ENCODE measurements at places on chromosomes 6 and 20.

DNA sequence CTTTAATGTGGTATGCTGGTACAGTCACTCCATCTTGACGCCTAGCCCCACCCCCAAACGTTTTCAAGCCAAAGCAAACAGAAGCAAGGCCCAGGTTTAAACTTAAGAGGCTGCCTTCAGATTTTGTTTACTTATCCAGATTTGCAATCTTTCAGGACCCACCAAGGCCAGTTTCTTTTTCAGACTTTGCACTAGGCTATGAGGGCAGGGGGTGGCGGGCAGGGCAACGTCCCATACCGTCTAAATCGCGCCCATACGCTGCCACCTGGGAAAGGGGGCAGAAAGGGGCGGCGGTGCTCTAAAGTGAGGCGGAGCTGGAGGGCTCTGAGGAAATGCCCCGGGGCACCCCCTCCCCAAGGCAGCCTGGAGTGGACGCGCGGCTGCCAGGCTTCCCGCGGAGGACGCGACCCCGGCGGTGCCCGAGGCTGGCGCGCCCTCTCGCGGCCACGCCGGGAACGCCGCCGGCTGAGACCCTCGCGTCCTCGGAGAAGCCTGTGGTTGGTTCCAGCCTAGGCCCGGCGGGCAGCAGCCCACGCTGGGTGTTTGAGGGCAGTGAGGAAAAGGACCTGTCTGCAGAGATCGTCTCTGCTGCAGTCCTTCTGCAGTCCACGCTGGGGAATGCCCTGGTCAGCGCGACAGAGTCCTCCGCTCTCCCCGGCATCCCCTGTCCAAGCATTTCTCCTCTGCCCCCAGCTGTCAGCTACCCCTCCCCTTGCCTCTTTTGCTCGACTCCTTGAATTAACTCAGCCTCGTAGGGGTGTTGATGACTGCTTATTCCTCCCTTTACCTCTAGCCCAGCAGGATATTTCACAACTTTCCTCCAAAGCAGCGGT is 129.2 kb upstream of the PRND start:
- peak; percentile 63 for DNase-seq

DNA sequence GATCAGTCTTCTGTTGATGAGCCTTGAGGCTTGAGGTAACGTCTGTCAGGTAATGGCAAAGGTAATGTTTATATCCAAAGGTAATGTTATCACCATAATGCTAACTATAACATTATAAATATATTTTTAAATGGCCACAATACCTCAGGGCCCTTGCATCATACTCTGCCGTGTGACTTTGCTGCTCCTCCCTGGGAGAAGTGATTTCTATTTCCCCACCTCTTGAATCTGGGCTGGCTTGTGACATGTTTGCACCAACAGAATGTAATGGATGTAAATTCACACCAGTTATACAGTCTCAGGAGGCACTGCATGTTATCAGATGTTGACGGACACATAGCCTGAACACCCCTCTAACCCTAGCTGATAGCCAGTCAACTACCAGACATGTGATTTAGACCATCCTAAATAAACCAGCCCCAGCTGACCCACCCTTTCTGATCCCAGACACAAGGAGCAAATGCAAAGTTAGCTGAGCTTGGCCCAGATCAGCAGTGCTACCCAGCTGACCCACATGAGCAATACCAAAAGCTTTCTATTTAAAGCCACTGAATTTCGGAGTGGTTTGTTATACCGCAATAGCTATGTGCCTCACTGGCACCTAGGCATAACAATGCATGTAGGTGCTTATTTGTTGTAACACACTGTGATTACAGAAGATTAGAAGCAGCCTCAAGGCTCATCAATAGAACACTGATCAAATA is 93.8 kb upstream of the SIRPA start:
- no peak for DNase-seq

DNA sequence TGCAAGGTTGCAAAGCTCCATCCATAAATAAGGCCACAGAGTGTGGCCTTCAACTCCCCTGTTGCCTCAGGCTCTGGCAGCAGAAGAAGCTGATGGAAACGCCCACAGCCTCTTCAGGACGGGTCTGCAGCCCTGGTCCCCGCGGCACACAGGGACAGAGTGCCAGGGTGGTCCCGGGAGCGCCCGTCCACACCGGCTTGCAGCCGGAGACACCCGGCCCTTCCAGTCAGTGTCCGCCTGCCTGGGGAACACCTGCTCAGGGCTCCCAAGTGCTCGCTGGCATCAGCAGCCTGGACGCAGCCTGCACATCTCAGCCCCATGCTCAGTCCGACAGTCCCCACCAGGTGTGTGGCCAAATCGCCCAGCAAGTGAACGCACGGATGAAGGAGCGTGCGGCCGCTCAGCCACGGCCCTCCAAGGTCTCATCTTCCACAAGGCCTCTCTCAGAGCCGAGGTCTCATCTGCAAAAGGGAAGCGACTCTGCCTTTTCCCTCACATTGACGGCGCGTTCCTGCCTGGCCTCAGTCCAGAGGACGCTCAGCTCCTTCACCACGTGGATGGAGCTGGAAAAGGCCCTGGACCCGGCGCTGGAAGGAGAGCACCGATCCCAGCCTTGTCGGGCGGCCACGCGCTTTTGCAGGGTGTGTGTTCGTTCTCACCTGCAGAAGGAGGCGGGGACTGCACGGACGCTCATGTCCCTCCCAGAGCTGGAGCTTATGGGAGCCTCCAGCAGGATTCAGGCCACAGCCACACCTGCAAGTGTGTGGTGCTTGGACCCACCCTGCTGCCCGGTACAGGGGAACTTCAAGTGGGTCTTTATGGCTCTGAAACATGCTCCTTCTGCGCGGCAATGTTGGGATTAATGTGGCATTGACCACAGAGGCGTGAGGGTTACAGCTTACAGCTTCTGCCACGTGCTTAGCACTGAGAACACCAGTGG is 180.4 kb downstream of the DLL1 start:
- DNase-seq = no peak

DNA sequence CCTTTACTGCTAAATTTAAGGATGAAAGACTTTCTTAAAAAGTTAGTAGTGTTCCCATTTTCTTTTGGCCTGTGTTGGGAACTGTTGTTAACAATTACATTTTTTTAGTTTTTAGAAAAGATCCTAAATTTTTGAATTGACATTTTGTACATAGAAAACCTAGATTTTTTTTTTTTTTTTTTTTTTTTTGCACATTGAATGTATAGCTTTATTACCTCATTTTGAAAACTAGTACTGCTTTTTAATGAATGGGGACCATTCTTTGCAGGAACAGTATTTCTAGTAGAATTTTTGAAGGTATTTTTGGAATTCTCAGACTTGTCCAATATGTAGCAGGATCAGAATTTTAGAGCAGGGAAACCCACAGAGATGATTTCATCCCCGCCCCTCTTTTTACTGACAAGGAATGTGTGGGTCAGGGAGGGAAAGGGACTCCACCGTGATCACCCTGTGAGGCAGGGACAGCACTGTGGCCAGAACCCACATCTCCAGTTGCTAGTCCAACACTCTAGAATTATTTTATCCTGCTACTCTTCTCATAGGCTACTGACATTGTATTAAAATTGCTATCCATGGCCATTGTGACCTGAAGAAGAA is 154.4 kb upstream of the SUPT3H start:
- DNase-seq = no peak

GRCh38 chr20:53698371-53698978 is 104.8 kb upstream of the ZNF217 start:
- DNase-seq = no peak

DNA sequence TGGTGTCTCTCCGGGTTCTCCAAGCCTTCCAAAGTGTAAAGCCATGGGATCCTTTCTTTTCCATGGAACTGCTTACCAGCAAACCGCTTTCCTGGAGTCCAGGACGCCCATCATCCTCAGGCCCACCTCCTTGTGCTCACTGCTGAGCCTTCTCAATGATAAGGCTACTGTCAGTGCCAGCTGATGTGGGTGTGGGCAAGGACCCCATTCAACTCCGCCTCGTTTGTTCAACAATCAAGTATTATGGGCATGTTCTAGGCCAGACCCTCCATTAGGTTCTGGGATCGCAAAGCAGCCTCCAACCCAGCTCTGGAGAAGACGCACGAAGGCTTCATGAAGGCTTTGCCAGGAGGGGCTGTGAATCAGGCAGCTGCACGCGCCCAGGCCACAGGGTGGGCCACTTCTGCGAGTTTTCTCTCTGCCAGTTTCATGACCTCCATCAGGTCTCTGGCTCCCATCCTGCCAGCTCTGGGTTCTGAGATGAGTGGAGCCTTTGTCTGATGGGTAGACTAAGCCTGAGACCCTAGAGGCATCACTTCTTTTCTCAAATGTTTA is 177.1 kb downstream of the MRPL14 start:
- DNase-seq = no peak

DNA sequence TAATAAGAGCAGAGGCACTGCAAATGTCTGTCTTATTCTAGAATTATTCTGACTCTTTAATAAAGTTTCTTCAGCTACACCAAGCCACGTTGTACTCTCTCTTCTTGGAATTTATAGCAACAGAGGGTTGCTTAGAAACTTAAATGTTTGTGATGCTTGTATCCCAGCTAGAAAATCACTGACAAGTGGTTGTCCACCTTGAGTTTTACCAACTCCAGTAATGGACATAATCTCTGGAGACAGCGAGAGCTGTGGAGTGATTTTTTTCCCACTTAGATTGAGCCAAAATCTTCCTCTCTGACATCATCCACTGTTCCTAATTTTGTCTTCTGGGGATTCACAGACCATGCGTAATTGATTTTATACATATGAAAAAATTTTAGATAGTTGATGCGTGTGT is 8.0 kb downstream of the ECT2L start:
- no peak for DNase-seq

GRCh38 chr6:104639668-104640067 is 220.1 kb downstream of the HACE1 start:
- peak; percentile 62 for DNase-seq

DNA sequence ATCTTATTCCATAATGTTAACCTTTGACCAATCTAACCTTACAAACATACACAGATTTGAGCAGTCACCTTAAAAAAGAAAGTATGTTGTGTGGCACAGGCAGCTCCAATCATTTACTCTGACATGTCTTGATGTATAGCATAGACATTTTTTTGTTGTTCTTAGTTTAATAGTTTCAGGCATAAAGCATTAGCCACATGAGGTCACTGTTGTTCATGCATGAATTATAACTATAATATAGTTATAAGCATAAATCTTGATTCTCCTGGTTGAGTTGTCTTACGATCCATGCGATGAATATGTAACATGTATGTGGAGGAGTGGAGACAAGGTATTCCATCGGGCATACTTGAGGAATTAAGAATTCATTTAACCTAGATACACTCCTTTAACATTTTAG is 26.1 kb upstream of the NKAIN2 start:
- peak; percentile 72 for DNase-seq

GRCh38 chr6:78868116-78868515 is 765 bp downstream of the IRAK1BP1 start:
- DNase-seq = peak; percentile 16

DNA sequence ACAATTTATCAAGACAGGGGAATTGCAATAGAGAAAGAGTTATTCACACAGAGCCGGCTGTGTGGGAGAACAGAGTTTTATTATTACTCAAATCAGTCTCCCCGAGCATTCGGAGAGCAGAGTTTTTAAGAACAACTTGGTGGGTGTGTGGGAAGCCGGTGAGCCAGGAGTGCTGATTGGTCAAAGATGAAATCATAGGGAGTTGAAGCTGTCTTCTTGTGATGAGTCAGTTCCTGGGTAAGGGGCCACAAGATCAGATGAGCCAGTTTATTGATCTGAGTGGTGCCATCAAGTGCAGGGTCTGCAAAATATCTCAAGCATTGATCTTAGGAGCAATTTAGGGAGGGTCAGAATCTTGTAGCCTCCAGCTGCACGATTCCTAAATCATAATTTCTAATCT is 50.0 kb upstream of the ECI2 start:
- no peak for DNase-seq

GRCh38 chr6:132400555-132400882 is 756 bp downstream of the MOXD1 start:
- no peak for DNase-seq

DNA sequence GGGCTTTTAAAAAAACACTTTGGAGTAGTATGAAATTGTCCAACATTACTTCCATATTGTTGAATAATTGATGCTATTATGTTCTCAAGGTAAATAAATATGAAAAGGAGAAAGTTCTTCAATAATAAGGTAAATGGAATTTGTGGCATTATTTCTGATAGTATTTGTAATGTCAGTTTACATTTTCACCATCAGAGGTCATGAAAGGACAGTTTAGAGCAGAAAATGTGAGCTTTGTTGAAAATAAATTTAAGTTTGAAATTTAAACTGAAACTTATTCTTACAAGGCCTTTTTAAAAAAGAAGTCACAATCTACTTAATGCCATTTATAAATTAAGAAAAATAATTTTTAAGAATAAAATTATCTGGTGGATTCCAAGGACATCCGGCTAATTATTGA is 15.8 kb upstream of the CEP162 start:
- DNase-seq = no peak

GRCh38 chr20:38834868-38835267 is 29.4 kb downstream of the PPP1R16B start:
- no peak for DNase-seq

DNA sequence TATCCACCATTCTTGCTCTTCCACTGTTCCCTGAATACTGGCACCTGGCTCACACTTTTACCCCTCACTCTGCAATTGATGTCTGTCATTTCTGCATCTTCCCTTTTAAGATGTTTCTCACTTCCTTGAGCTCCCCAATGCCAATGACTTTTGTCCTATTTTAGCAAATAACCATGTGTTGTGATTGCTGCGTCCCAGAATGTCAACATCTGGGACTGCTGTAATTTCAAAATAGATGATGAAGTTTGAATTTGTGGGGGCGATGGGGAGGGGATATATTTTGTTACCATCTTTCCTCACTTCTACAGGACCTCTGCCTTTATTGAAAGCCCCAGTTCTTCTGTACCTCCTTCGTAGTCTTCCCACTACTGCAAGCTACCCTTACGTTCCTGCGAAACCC is 40.0 kb upstream of the ADGRF5 start:
- DNase-seq = no peak

- DNase-seq = peak; percentile 77
Observed at GRCh38 chr20:32585011-32585585, at the start of gene NOL4L. NOL4L (minus strand) TSS chr20:32585333; CDS start chr20:32584890, 443 bp downstream.

GRCh38 chr6:73811706-73812105 is 115.7 kb downstream of the CD109 start:
- no peak for DNase-seq

DNA sequence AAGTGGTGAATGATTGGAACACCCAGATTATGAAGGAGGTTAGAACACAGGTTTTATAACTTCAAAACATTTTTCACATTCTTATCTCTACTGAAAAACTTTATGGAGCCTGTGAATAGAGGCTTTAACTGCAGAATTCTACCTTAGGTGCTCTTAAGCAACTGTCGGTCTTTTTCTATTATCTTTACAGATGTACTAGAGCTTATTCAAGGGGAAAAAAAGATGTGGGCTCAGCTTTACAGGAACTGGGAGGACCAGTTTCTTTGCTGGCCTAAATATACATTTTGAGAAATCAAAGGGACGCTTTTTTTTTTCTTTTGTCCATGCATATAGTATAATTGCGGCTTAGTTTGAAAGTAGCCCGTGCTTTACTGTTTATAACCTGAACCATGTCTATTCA is 58.9 kb downstream of the UST start:
- DNase-seq = no peak

DNA sequence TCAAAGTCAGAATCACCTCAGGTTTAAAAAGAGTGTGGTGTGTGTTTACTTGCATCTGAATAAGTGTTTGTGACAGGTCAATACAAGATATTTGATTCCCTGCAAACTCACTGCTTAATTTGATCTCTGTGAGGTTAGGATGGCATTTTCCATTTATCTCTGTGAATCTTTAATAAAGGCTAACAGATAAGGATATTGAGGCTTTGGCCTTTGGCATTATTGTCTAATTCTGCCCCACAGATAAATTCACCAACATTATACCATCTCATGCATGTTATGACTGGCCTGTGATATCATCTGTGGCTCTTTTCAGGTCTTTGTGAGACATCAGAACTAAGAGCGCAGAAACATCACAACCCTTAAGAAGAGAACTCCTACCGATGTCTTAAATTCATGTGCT is 84.7 kb downstream of the TRMT6 start:
- DNase-seq = no peak

Data from hematopoietic multipotent progenitor cell treated with erythropoietin and hydrocortisone succinate and interleukin-3 and kit ligand, for 4 days (in vitro differentiated cells).